ENCODE measurements at places on chromosomes 5 and 9.

- no peak for DNase-seq
Measured at GRCh38 chr5:27217155-27217956, 179.0 kb upstream of the CDH9 start.

GRCh38 chr5:38182991-38183390 lies 75.4 kb upstream of the EGFLAM start:
- DNase-seq, result no peak

- no peak for DNase-seq
Measured at GRCh38 chr9:123735376-123735775, 194.6 kb downstream of the DENND1A start.

- no peak for DNase-seq
Measured at GRCh38 chr5:69043655-69043996, 50.2 kb upstream of the SLC30A5 start.

DNA sequence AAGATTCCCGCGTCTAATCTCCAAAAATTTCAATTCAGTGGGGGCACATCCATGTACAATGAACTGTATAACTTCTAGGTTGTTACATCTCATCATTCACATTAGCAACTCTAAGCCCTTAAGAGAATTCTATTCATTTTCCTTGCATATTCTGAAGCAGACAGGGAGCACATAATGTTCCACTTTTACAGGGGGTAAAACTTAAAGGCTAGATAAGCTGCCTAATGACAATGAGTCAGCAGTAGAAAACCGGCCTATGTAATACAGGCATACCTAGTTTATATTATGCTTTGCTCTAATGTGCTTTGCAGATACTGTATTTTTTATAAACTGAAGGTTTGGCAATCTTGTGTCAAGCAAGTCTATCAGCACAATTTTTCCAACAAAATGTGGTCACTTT lies 40.4 kb downstream of the PTAR1 start:
- DNase-seq, result no peak

DNA sequence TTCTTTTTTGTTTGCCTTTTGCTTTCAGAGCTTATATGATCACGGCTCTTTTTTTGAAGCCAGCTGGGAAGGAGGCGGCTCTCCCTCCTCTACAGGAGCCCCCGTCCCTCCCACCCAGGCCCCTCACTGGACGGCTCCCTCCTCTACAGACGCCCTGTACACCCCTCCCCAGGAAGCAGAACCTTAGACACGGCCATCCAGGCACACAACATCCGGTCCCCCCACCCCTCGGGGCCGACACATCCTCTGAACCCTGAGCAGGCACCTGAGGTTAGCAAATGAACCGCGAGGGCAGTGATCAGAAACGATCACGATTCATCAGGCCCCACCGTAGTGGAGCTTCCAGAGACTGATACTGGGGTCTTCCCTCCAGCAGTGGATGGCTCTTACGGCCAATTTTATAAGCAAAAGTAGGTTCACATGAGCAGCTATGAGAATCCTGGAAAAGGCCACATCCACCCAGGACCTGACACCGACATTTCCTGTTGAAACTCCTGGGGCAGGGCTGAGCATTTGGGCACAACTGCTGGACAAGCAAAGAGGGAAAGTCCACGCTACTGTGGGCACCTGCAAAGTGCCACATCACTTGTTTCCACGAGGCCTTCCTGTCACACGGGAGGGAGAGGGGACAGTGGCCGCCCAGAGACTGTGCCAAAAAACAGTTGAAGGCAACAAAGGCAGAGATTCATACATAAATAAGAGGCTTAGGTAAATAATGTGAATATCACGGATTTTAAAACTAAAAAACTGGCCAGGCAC lies 78.9 kb downstream of the SEMA4D start:
- DNase-seq, result peak; percentile 64

DNA sequence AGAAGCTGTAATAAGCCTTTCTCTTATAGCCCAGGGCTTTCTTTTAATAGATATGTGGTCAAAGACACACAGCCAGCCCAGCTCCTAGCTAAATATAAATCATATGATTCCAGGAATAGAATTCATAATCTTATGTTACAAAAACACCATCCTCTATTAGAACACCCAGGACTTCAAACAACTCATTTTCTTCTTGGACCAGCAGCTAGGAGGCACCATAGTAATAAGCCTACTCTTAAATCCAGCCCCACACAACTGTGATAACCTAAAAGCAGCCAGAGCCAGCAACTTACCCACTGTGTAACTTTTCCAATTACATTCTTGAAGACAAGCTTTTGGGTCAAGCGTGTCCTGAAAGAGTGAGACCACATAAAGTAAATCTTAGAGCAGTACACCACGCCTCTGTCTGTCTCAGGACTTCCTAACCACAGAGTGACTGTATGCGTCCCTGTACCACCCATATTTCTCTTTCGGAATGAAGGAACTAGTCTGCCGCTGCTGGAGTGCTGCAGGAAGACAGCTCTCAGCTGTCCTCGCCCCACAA lies 223.8 kb downstream of the TLE1 start:
- DNase-seq, result no peak

DNA sequence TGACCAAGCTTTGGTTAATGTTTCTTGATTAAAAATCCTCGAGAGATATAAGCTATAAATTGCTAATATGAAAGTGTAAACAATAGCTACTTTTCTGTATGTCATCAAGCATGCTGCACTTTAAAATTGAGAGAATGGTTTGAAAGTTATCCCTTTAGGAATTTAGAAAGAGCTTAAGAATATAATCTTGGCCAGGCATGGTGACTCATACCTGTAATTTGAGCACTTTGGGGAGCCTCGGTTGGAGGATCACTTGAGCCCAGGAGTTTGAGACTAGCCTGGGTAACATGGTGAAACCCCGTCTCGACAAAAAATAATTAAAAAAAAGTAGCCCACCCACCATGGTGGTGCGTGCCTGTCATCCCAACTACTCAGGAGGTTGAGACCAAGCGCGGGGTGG lies 12.2 kb upstream of the MROH2B start:
- DNase-seq, result no peak

DNA sequence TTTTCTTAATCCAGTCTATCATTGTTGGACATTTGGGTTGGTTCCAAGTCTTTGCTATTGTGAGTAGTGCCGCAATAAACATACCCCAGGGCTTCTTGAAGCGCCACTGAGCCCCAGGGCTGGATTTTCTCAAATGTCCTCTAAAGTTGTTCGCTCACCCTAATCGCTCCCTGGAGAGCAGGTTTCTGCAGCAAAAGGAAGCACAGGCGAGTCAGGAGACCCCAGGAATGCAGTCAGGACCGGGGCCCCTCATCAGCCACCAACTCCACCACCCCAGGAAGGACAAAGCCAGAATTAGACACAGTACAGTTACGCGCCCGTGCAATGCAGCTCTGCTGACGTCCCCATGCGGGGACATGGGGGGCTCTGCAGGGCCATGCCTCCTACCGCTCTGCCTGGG lies 15.7 kb upstream of the OBP2B start:
- DNase-seq, result no peak

DNA sequence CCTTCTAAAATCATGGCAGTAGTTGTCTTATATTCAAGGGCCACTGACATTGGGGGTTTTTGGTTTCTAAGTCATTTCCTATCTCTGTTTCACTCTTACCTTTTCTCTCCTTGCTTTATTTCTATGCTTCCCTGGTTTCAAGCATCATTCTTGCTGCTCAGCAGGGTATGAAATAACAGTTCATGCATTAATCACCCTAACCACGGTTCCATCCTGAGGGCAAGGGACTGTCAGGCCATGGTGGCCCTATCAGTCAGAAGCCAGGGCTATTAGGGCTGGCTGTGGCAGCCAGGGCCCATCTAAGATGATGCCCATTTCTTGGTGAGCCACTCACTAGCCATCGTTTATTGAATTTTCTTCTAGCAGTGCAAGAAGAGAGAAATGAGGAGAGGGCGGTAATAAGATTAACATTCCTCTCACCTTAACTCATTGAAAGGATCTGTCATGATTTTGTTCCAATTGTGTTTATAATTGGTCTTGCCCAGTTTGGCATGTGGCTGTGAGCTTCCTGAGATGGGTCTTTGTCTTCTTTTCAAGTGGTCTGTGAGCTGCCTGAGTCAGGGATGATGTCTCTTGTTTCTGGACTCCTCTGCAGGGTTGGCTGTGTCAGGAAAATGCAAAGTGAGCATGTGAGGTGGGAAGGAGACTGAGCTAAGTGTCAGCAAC lies 45.2 kb downstream of the CYSTM1 start:
- DNase-seq, result no peak

GRCh38 chr9:98916660-98917059 lies 27.0 kb upstream of the COL15A1 start:
- no peak for DNase-seq

- DNase-seq, result no peak
Measured at GRCh38 chr5:80793354-80793753, 138.6 kb upstream of the DHFR start.

- DNase-seq, result no peak
Measured at GRCh38 chr9:21081451-21081850, 3.7 kb upstream of the IFNB1 start.

All from activated T-cell treated with anti-CD3 and anti-CD28 coated beads for 1 hour (primary cell).